Muscle of back (tissue), 13 donors: ENCODE measurements at places on chromosomes 2 and 18. TPM values are rescaled to one million over a fixed set of nuclear protein-coding genes. Genes with fewer than 3 reads are reported as not detected.

DNA sequence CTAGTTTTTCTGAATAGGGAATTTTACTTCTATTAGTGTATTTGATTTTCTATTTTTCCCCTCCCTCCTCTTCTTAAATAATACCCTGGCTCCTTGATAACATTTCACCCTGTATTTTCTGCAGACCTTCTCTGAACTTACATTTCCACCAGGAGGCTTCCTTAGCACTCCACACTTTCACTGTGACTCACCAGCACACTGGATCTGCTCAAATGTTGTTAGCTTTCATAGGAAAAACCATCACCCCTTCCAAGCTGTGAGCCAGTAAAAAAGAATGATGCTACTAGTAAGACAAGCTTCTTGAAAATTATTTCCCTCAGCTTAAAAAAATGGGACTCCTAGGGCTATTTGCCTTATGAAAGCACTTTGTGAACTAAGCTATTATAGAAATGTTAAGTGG lies 16.1 kb downstream of the SUPT7L start:
- no peak for DNase-seq

DNA sequence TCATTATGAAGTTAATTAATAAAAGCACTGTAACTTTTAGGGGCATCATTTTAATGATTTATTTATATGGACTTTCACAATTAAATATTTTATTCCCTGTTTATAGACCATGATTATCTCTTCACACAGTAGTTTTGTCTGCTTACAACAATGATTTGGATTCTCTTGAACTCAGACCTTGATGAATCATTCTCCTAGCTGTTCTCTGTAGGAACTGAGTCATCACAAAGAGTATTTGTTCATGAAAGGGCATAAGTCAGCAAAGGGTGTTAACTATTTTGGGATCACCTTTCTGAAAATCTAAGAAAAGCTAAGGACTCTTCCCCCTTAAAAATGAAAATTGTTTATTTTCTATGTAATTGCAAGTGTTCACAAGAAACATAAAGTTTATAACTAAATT lies 461.1 kb upstream of the UBE2E3 start:
- DNase-seq = no peak

- no peak for DNase-seq
Observed at GRCh38 chr18:3189884-3190283, 29.9 kb downstream of the MYOM1 start.

GRCh38 chr2:200065477-200065876 lies 110.1 kb downstream of the MAIP1 start:
- peak; percentile 73 for DNase-seq

DNA sequence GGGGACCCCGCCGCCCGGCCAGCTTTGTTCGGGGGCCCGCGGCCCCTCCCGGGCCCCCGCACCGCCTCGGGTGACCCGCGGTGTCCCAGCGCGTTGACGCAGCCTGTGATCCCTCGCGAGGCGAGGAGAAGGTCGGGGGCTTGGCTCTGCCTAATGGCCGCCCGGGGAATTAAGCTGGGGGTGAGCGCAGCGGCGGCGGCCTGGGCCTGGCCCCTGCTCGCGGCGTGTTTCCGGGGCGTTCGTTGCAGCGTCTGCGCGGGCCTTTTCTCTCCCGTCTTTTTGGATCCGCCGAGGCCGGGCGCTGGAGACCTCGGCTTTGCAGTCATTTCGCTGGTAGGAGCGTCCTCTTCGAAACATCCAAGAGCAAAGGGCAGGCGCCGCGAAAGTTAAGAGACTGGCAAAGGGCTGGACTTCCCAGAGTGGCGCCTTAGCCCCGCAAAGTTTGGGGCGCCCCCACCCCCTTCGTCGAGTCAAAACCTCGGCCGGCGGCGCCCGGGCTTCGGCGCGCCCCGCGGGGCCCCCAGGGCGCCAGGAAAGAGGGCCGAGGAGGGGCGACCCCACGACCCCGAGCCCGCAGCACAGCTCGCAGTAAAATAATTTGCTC lies 1.3 kb downstream of the SALL3 start:
- no peak for DNase-seq

DNA sequence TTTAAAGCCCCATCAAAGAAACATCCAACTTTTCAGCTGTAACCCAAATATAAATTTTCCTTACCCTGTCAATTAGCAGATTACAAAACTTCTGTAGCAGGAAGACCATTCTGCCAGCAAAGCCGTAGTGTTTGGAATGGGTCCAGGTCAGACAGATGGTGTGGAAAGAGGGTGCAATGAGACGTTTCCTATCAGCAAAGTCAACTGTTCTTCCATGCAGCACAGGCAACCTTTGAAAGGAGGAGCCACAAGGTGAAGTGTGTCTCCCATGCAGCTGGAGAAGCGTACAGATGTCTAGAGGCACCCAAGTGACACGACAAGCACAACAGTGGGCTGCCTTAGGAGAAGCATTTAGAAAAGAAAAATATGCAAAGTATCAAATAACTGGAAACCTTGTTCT lies 83.7 kb downstream of the SP3 start:
- DNase-seq = no peak

- DNase-seq = peak; percentile 50
Observed at GRCh38 chr2:27370816-27371620, 602 bp downstream of the SNX17 start.

DNA sequence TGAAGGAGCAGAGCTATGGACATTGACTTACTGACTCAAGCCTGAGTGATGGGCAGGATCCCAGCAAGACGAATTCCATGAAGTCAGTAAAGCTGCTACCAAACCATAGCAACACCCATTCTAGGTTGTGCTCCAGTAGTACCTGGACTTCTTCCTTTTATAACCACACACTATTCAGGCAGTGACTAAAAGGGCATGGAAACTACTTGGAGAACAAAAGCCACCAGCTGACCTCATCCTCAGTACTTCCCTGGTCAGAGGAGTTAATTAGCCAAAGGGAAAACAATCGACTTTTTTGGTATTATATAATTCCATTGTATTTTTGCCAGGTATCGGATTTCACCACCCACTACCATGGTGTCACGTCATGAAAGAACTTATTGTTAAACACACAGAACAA lies 237.1 kb downstream of the TTC32 start:
- DNase-seq = no peak

DNA sequence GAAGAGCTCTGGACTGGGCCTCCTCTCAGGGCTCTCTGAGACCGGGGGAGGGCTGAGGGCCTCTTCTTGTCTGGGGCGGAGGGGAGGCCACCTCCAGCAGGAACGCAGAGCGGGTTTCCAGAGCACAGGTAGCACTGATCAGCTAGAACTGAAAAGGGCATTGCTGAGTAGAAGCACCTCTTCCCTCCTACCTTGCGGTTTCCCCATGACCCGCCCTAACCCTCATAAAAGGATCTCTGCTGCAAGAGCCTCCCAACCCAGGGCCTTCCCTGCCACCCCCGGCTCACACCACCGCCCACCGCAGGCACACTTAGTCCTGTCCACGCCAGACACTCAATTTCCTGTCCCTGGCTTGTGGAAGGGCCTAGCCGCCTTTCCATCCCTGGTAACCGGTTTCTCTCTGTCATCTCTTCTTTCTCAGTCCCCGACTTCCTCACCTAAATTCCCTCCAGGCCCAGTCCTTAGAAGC lies 966 bp downstream of the ADCY3 start:
- DNase-seq = no peak

DNA sequence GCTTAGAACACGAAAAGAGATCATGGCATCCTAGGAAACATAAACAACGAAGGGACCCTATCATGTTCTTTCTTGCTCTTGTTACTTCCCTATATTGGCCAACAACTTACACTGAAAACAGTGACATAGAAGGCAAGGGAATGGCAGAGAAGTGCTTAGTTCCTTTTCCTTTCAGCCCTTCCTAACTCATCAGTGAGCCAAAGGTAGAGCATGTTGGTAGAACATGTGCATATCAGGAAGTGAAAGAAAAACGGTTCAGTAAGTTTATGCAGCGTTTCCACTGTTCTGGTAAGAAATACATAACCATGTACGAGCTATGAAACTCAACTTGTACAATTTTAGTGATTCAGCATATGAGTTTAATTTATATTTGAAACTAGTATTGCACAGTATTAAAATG lies 21.7 kb downstream of the AKAIN1 start:
- DNase-seq = no peak

DNA sequence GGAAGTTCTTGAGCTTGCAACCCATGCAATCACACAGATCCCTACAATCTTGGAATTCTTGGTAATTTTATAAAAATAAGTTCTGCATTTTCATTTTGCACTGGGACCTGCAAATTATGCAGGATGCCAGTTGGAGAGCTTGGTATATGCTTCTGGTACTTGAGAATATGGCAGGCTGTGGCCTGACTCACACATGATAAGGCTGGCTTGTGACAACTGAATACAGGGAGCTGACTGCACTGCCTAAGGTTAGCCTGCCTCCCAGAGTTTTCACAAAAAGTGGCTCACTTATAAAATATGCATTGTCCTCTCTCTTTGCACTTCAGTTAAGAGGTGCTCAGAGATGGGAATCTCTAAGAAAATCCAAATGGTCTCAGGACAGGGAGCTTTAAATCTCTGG lies 265.5 kb upstream of the KCNJ3 start:
- no peak for DNase-seq

DNA sequence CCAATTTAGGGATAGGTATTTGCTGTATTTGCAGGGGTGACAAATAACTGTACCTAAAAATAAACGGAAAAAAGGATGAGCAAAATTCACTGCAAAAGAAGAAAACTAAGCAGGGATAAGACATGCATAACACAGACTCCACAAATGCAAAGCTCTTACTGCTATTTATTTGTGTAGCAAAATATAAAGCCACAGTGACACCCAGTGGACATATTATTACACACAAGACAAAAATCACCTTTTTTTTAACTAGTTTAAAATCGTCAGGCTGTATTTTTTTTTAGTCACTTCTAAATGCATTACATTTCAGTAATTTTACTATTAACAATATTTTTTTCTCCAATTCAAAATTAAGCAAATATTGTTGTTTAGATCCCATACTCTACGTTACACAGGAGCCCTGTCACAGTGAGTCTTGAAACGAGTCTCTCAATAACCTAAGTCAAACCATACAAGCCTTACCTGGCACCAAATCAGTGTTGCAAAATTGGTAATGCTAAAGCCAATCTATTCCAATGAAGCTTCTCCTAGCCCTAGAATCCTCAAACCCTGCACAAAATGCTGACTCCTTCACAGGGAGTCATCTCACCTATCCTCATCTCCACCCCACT lies 23.7 kb downstream of the METTL4 start:
- peak; percentile 71 for DNase-seq

- DNase-seq = no peak
Observed at GRCh38 chr2:60962528-60962927, 55.0 kb upstream of the PEX13 start.

DNA sequence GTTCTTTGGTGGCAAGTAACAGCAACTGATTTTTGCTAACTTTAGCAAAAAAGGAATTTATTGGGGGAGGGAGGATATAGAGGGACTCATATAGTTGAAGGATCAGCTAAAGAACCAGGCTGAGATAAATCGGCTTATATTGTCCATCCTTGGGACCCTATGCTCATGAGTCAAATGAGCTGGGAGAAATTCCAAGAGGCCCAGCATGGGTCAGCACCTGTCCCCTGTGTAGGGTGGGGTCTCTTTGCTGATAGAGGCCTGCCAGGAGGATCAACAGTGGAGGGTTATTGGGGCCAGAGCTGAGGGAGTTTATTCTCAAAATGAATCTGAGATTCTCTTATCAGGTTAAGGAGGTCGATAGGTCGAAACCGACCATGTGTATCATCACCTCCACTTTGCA lies 97.2 kb downstream of the VAPA start:
- no peak for DNase-seq

GRCh38 chr2:173030561-173031490 lies 44.8 kb upstream of the MAP3K20 start:
- DNase-seq = no peak

GRCh38 chr2:88828397-88829137 lies 137.1 kb downstream of the RPIA start:
- DNase-seq = peak; percentile 13

GRCh38 chr18:79797518-79798345 lies at the start of gene KCNG2:
Gene KCNG2 (plus strand): TSS chr18:79797938. CDS start chr18:79863668, 65,730 bp downstream.
- peak; percentile 22 for DNase-seq

DNA sequence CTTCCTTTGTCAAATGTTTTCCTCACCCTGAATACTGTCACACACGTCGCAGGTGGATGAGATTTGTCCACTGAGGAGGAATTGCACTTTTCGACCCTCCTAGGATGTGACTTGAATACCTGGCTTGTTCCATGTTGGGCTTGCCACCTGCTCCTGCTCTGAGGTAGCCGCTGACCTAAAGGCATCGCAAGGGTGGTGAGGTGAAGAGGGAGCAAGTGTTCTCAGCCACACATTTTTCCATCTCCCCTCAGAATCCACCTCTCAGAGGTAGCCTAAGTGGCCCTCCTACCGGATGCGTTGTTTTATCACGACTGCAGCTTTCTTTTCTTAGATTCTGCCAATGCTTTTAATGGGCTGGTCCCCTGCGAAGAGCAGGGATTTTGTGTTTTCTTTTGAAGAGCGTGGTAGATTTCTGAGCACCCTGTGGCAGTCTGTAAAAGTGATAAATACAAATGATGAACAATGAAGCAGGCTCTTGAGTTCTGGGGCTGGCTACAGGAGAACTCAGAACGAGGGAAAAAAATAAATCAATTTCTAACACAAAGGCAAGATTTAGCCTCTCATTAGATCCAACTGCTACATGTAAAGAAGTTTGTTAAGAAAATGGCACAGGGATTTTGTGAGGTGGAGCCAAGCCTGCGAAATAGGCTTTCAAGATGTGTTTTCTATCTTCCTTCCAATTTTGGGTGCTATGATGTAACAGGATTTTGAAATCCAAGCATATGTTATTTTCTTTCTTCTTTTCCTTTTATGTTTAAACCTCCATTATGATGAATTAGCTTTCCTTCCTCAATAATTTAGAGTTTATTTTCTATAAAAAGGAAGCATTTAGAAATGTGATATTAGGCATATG lies 386.7 kb downstream of the TGIF1 start:
- DNase-seq = no peak

DNA sequence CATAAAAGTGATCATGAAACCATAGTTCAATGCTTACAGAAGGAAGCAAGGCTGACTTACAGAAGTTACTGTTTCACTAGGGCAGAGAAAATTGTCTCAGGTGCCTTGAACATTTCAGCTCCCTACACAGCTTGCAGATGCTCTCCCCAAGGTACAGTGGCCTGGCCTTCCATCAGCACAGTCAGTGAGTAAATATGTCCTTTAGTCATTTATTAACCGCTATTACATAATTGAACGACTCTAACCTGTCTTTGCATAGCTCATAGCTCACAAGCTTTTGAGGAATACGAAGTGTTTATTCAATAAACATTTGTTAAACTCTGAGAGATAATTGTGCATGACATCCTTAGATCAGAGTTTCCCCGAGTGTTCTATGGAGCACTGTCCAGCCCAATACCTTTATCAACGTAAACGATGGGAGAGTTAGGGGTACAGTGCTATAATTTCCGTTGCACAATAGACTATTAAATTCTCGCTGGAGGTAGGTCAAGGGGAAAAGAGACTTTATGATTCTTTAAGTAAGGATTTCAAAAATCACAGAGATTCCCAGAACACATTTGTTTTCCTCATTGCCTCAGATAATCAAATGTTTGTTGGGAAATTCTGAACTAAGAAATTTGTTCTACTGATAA lies 677.8 kb downstream of the TSN start:
- DNase-seq = no peak

The TRIM54 gene
- 76.6 TPM for polyA plus RNA-seq

The DLGAP1 gene
- 3.1 TPM for polyA plus RNA-seq

The PDK1 gene
- polyA plus RNA-seq = 21.3 TPM

The CIB4 gene
- not detected for polyA plus RNA-seq

The CPLX4 gene
- polyA plus RNA-seq = not detected

The FSIP2 gene
- 1.1 TPM for polyA plus RNA-seq

The SCN9A gene
- polyA plus RNA-seq = 3.2 TPM

The APCDD1 gene
- polyA plus RNA-seq = 15.6 TPM

The CYP26B1 gene
- 11.8 TPM for polyA plus RNA-seq

The GLI2 gene
- 19.7 TPM for polyA plus RNA-seq

The RASGRP3 gene
- polyA plus RNA-seq = 43.9 TPM

The CCDC74B gene
- polyA plus RNA-seq = 1.3 TPM

The SLC9A2 gene
- polyA plus RNA-seq = 0.71 TPM

The BUB1 gene
- polyA plus RNA-seq = 14.3 TPM
